Activated naive CD8-positive, alpha-beta T cell treated with anti-CD3 and anti-CD28 coated beads for 36 hours (primary cell): ENCODE measurements at places on chromosomes 4 and X.

GRCh38 chr4:4862071-4862551, 2.6 kb downstream of the MSX1 start:
- H3K27ac ChIP-seq, result no peak overlapping the region
- H3K36me3 ChIP-seq, result peaks cover 2% of the 10 kb centered on the region
- no peak for DNase-seq
- no peak overlapping the region for H3K4me3 ChIP-seq
- peaks cover 31% of the 10 kb centered on the region for H3K4me1 ChIP-seq

- no peak overlapping the region for H3K27ac ChIP-seq
- no peaks in the 10 kb centered on the region for H3K27me3 ChIP-seq
- H3K4me3 ChIP-seq, result no peak overlapping the region
- H3K36me3 ChIP-seq, result no peaks in the 10 kb centered on the region
- DNase-seq, result no peak
- peaks cover 2% of the 10 kb centered on the region for H3K4me1 ChIP-seq
Measured at GRCh38 chrX:120136840-120137239, 21.1 kb upstream of the RHOXF1 start.

GRCh38 chrX:40108959-40109287, 11.2 kb upstream of the BCOR start:
- no peaks in the 10 kb centered on the region for H3K36me3 ChIP-seq
- DNase-seq, result peak; percentile 75
- peaks cover 8% of the 10 kb centered on the region for H3K4me1 ChIP-seq
- no peak overlapping the region for H3K27ac ChIP-seq
- H3K27me3 ChIP-seq, result peaks cover 3% of the 10 kb centered on the region

DNA sequence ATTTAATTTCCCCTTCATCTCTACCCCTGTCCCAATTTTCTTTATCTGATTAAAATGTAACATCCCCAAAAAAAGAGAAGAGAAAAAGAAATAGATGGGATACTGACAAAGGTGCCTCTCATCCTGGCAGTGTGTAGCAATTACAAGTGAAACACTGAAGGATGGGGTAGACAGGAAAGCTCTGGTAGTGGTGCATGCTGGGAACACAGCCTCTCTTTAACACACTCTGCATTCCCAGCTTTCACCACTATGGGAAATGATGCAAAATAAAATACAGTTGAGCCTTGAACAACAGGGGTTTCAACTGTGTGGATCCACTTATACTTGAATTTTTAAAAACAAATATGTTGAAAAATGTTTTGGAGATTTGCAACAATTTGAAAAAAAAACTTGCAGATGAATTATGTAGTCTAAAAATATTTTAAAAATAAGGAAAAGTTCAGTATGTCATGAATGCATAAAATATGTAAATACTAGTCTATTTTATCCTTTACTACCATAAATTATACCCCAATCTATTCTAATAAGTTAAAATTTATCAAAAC, 239.2 kb upstream of the DDX53 start:
- H3K27ac ChIP-seq, result no peak overlapping the region
- H3K27me3 ChIP-seq, result no peaks in the 10 kb centered on the region
- no peaks in the 10 kb centered on the region for H3K4me1 ChIP-seq
- no peak overlapping the region for H3K4me3 ChIP-seq
- DNase-seq, result no peak

DNA sequence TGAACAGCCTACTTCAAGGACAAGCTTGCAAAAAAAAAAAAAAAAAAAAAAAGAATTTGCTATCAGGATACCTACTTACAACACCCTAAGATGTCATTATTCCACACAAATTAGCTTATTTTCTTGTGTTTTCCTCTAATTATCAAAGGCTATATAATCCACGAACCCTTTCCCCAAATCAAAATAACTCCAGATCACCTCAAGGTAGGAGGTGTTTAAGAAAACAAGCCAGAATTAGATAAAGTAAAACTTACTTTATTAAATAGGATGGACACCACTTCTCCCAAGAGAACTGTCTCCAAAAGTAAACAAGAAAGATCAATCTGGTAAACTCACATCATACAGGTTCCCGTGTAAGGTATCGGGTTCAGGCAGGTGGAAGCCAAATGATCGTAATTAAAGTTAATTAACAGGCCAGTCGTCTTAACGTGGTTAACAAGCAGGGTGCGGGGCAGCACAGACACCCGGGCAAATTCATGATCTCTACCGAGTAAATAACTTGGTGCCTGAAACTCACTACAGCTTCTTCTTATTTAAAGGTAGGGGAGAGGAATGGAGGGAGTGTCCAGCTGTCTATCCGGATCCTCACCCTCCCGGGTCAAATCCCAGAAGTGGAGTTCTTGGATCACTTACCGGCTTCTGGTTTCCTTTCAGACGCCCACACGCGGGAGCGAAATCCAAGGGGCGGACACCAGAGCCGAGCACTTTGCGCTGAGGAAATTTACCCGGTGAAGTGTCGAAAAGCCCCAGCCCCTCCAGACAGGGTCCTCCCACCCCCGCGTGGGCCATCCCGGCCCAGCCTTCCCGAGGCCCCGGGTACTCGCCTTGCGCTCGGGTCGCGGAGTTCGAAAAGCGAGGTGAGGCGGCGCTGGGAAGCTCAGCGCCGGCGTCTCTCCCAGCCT, 708 bp downstream of the ARAP2 start:
- DNase-seq, result peak; percentile 64
- no peaks in the 10 kb centered on the region for H3K27me3 ChIP-seq
- peaks cover 33% of the 10 kb centered on the region for H3K4me1 ChIP-seq
- peaks cover 25% of the 10 kb centered on the region for H3K36me3 ChIP-seq
- H3K27ac ChIP-seq, result peak overlapping the region; percentile 91

DNA sequence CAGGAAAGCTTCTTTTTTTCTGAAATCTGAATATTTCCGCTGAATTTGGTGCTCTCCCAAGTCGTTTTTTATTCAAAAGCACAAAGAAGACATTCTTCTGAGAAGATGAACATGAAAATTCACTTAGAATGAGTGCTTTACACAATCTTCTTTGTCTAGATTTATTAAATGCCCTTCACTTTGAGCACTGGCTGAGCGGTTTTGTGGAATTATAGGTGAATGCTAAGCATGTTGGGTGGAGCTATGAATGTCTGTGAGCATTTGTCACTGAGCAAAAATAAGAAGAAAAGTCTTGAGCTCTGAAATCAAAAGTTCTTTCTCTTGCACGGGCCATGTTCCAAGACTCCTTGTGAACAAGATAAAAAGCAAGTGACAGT, 13.1 kb downstream of the GASK1B start:
- no peak overlapping the region for H3K4me3 ChIP-seq
- H3K36me3 ChIP-seq, result no peaks in the 10 kb centered on the region
- no peak for DNase-seq
- H3K27me3 ChIP-seq, result no peaks in the 10 kb centered on the region
- no peak overlapping the region for H3K27ac ChIP-seq
- H3K4me1 ChIP-seq, result no peaks in the 10 kb centered on the region

DNA sequence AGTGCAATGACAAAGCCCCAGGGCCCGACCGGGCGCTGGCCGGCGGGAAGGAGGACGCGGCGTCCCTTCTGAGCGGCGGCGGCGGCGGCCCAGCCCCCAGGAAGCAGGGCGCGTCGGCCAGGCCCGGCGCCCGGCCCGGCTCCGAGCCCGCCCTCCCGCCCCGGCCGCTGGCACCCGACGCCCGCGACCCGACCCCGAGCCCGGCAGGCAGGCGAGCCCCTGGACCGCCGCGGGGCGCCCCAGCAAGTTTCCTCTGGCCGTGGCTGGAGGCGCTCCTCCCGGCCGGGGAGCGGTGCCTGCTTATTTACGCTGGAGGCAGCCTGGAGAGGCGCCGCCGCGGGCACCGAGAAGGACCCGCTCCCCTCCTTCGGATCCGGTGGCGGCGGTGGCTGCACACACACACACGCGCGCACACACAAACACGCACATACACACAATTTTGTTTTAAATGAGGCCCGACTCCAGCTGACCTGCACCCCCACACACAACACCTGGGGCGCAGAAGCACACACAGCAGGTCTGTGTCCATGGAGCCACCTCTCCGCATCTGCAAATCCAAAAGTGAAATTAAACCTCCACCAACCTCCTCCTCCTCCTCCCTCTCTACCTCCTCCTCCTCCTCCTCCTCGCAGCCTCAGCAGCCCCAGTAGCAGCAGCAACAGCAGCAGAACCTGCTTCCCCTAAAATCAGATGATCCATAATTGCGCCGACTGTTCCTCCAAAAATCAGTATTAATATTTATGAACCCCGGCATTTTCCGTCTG, 669 bp downstream of the IRF2 start:
- H3K27me3 ChIP-seq, result no peaks in the 10 kb centered on the region
- peak overlapping the region; percentile 100 for H3K27ac ChIP-seq
- H3K4me3 ChIP-seq, result peak overlapping the region; percentile 98
- DNase-seq, result peak; percentile 49
- H3K36me3 ChIP-seq, result peaks cover 38% of the 10 kb centered on the region

DNA sequence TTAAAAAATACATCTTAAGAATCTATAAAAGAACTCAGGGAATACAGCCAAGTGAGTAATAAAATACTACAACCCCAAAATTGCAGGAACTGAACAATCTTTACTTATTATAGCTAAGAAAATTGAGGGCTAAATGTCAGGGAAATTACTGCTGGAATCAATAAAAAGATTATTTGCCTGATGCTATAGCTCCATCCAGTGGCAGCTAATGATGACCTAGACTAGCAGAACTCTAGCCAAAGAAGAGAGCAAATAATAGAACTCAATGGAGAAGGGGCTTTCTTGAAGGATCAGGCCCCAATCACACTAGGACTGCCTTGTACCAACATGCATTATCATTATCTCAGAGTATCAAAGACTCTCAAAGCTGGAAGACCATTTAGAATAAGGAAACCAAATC, 85.0 kb upstream of the FAM241A start:
- H3K27me3 ChIP-seq, result no peaks in the 10 kb centered on the region
- no peak for DNase-seq
- H3K36me3 ChIP-seq, result no peaks in the 10 kb centered on the region
- H3K4me3 ChIP-seq, result no peak overlapping the region
- H3K27ac ChIP-seq, result no peak overlapping the region

GRCh38 chr4:16085822-16086221, 2.0 kb upstream of the PROM1 start:
- peaks cover 78% of the 10 kb centered on the region for H3K27me3 ChIP-seq
- no peak for DNase-seq
- peaks cover 16% of the 10 kb centered on the region for H3K4me1 ChIP-seq

- H3K4me1 ChIP-seq, result peaks cover 9% of the 10 kb centered on the region
- H3K36me3 ChIP-seq, result peaks cover 2% of the 10 kb centered on the region
- H3K4me3 ChIP-seq, result no peak overlapping the region
- DNase-seq, result no peak
Measured at GRCh38 chr4:55378617-55379467, 16.9 kb upstream of the TMEM165 start.

- peaks cover 5% of the 10 kb centered on the region for H3K4me1 ChIP-seq
- no peak overlapping the region for H3K4me3 ChIP-seq
- peaks cover 7% of the 10 kb centered on the region for H3K36me3 ChIP-seq
- DNase-seq, result no peak
- no peak overlapping the region for H3K27ac ChIP-seq
- H3K27me3 ChIP-seq, result no peaks in the 10 kb centered on the region
Measured at GRCh38 chr4:123585111-123585510, 188.5 kb downstream of the SPRY1 start.

- H3K36me3 ChIP-seq, result no peaks in the 10 kb centered on the region
- H3K27me3 ChIP-seq, result peaks cover 66% of the 10 kb centered on the region
- H3K4me1 ChIP-seq, result no peaks in the 10 kb centered on the region
- H3K4me3 ChIP-seq, result no peak overlapping the region
Measured at GRCh38 chr4:825063-825970, 612 bp downstream of the CPLX1 start.

DNA sequence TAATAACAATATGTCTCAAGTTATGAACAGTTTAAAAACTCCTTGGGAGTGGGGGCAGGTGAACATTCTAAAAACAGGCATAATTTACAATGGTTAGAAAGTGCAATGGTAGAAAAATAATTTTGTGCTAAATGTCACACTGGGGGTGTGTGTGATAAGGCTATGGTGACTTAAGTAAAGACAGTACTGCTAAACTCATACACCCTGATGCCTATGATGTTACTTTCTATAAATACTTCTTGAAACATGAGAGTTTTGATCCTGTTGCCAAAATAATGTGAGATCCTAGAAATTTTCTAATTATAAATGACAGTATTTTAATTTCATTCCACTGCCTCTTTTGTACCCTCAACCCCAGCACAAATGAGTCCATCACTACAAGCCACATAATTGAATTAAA, 144.2 kb downstream of the POLA1 start:
- H3K4me1 ChIP-seq, result no peaks in the 10 kb centered on the region
- H3K4me3 ChIP-seq, result no peak overlapping the region

DNA sequence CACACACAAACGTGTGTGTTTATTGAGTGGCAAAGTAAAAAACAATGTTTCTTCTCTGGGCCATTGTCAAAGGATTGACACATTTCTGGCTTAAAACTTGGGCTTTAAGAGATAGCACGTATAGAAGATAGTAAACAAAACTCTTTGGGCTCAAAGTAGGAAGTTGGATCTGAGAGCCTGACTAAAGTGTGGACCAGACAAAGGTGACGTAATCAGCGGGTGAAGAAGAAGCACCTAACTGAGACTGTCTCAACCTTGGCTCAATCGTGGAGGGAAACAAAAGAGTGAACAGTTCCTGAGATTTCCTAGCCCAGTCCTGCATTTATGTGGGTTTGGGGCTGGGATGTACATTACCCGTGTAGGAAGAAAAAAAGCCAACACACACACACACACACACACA, 13.7 kb downstream of the PFKFB1 start:
- no peaks in the 10 kb centered on the region for H3K4me1 ChIP-seq
- H3K4me3 ChIP-seq, result no peak overlapping the region
- H3K27me3 ChIP-seq, result no peaks in the 10 kb centered on the region
- H3K36me3 ChIP-seq, result peaks cover 2% of the 10 kb centered on the region
- no peak for DNase-seq

DNA sequence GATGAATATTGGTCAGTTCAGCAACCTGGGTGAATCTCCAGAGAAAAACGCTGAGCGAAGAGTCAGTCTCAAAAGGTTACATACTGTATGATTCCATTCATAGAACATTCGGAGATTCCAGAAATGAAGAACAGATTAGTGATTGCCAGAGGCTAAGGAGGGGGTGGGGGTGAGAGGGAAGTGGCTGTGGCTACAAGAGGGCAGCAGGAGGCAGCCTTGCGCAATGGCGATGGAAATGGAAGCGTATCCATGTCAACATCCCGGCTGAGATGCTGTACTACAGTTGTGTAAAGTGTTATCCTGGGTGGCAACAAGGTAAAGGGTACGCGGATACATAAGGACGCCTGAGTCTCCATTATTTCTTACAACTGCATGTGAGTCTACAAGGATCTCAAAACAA, 18.0 kb downstream of the LYAR start:
- peaks cover 35% of the 10 kb centered on the region for H3K36me3 ChIP-seq
- no peak overlapping the region for H3K27ac ChIP-seq
- no peak overlapping the region for H3K4me3 ChIP-seq
- H3K27me3 ChIP-seq, result no peaks in the 10 kb centered on the region
- no peak for DNase-seq

GRCh38 chr4:83089410-83090157, 24.9 kb downstream of the PLAC8 start:
- H3K36me3 ChIP-seq, result peaks cover 59% of the 10 kb centered on the region
- peak overlapping the region; percentile 47 for H3K27ac ChIP-seq
- H3K27me3 ChIP-seq, result no peaks in the 10 kb centered on the region
- peaks cover 26% of the 10 kb centered on the region for H3K4me1 ChIP-seq
- no peak for DNase-seq

GRCh38 chr4:42306221-42307109, 90.8 kb upstream of the SHISA3 start:
- DNase-seq, result no peak
- no peak overlapping the region for H3K4me3 ChIP-seq
- H3K36me3 ChIP-seq, result no peaks in the 10 kb centered on the region
- H3K4me1 ChIP-seq, result no peaks in the 10 kb centered on the region
- H3K27me3 ChIP-seq, result peaks cover 20% of the 10 kb centered on the region
